ENCODE measurements at places on chromosomes 1 and 21.

- DNase-seq = no peak
These were observed 470.0 kb upstream of the VAMP3 start for GRCh38 chr1:7300893-7301663.

DNA sequence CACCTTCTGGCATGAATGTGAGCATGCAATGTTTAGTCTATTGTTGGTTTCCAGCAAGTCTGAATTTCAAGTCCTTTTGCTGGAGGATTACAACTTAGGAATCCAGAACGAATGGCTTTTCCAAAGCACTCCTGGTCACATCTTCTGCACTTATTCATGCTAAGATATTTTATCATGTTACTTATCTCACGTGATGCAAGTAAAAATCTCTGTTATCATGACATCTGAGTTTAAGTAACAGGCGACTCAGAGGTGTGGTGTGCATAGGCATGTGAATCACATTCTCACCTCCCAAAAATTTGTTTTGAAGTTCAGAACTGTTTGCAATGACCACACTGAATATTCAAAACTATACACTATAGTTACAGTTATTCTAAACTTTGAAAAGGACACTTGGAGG lies 204.8 kb upstream of the FGGY start:
- no peak for DNase-seq

DNA sequence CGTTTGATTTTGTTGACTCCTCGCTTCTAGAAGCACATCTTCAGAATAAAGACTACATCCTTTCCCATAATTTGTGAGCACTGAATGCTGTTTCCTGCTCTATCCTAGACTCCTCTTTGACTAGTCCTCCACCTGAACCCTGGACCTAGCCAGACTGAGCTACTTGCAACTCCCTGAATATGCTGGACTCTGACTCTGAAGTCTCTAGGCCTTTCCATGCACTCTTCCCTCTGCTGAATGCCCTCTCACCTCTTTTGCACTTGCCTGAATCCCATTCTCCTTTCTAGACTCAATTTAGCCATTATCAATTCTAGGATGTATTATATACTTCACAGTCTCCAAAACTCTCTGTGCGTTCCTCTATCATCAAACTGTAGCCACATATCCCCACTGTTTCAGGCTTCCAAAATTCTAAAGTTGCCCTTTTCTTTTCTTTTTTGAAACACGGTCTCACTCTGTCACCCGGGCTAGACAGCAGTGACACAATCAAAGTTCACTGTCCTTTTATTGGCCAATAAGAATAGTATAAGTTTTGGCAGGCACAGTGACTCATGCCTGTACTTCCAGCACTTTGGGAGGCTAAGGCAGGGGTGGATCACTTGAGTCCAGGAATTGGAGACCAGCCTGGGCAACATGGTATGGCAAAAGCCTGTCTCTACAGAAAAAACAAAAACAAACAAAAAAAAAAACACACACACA lies 127.0 kb downstream of the LTN1 start:
- no peak for DNase-seq

DNA sequence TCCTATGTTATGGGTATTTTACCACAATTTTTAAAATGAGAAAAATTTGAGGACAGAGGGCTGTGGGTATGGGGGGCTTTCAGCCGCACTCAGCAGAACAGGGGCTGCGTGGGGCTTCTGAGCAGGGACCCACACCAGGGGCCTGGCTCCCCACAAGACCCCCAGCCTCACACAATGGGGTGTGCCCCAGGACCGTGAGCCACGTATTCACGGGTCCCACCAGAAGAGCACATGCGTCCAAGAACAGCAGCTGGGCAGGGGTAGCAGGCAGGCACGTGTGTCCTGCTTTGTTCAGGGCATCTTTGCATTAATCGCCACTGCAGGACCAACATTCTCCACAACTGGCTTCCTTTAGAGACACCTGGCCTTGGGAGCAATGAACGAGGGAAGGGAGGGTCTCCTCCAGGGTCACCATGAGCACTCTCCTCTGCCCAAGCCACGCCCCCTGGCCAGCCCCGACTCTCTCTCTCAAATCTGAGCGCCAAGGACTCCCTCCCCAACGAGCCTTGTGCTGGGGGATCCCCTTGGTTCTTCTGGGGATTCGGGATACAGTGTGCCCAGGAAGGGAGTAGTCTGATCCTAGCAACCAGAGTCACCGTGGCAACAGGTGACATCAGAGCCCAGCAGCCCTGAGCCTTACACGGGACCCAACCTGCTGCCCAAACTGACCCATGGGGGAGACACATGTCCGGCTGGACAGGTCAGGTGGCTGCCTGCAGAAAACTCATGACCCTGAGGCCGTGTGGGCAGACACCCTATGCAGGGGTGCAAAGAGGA lies 7.4 kb upstream of the ARF1 start:
- no peak for DNase-seq

DNA sequence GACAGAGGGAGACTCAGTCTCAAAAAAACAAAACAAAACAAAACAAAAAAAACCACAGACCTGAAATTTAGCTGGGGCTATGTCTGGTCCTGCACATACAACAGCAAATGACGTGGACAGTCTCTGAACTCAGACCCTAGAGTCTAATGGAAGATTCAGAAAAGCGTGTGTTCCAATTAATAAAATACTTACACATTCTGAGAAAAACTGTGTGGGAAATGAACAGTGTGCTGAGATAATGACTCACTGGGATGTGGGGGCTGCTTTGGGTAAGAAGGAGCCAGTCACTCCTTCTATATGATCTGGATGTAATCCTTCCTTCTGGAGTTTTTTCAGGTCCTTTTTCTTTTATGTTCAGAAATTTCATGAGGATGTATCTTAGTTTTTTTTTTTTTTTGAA lies 29.4 kb downstream of the CLDN14 start:
- DNase-seq = no peak

DNA sequence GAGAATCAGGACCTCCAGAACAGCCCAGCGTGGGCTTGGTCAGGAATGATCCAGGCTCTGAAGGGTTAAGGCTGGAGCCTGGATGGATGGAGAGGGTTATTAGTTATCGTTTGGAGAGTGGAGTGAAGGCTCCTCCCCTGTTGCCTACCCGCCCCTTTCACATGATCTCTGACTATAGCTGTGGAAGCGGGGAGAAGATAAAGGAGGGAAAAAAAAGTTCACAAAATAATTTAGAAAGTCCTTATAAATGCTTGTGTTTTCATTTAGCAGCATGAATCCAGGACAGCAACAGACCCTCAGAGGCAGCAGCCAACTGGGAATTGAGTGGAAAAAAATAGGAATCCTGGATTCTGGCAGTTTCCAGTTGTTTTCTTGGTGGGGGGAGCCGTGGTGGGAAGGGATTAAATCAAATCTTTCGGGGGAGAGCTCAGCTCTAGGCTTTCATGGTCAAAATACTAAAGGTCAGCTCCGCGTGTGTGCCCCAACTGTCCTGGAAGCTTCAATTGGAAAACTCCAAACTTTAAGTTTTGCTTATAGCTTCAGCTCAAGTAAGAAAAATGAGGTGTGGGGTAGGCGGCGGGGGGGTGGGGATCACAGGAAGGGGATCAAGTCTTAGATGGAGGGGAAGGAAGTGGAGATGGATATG lies 595 bp upstream of the DDR2 start:
- no peak for DNase-seq

- no peak for DNase-seq
These were observed 3.8 kb upstream of the ZNF692 start for GRCh38 chr1:248862695-248862997.

GRCh38 chr1:236356141-236356540 lies 37.9 kb upstream of the EDARADD start:
- no peak for DNase-seq

- no peak for DNase-seq
These were observed 48.6 kb downstream of the MIGA1 start for GRCh38 chr1:77828098-77828497.

GRCh38 chr1:71074681-71075080 lies 6.2 kb downstream of the ZRANB2 start:
- DNase-seq = no peak

GRCh38 chr1:96366516-96366915 lies 355.1 kb upstream of the PTBP2 start:
- no peak for DNase-seq

DNA sequence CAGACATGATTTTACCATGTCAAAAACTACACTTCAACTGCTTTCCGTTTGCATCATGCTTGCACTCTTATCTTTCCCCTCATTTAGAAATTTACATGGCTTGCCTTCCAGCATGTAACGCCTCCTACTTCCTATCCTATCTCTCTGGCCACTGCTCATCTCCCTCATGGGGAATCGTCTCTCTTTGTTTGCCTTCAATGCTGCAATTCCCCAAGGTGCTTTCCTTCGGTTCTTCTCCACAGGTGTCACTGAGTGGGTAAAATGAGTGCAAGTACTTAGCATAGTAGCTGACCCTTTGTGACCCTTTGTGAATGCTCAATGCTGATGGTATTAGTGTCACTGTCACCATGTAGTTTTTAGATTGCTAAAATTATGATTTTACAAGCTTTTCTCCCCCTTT lies 63.1 kb downstream of the APP start:
- no peak for DNase-seq

GRCh38 chr1:180188091-180188506 lies 33.4 kb downstream of the QSOX1 start:
- DNase-seq = no peak

GRCh38 chr1:201381130-201381529 lies 3.6 kb upstream of the TNNT2 start:
- DNase-seq = no peak

DNA sequence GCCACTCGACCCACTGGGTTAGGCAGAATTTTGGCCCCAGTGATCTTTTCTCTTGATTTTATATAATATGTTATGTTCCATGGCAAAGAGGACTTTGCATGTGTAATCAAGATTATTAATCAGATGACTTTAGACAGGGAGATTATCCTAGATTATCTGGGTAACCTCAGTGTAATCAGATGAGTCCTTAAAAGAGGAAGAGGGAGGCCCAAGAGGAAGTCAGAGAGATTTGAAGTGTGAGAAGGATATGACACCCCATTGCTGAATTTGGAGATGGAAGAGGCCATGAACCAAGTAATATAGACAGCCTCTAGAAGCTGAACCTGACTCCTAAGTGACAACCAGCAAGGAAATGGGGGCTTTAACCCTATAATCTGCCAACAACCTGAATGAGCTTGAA lies 117.1 kb upstream of the CSF3R start:
- DNase-seq = no peak

DNA sequence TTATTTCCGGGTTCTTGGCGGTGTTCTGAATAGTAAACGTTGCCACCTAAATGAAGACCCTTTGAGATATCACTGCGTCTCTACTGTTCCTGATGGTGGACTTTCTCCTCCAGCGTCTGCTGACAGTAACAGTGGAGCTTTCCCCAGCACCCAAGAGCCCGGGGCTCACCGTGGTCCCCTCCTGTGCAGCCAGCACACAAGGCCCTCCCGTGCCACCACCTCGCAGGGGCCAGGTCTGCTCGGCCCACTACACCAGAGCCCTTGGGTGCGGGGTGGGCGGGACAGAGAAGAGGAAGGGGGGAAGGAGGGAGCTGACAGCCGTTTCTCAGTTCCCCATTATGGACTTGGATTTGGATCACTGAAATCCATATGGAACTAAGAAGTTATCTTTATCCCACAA lies 61.2 kb upstream of the TRAPPC10 start:
- no peak for DNase-seq

- DNase-seq = no peak
These were observed 49.8 kb upstream of the RIPK4 start for GRCh38 chr21:41816583-41817165.

DNA sequence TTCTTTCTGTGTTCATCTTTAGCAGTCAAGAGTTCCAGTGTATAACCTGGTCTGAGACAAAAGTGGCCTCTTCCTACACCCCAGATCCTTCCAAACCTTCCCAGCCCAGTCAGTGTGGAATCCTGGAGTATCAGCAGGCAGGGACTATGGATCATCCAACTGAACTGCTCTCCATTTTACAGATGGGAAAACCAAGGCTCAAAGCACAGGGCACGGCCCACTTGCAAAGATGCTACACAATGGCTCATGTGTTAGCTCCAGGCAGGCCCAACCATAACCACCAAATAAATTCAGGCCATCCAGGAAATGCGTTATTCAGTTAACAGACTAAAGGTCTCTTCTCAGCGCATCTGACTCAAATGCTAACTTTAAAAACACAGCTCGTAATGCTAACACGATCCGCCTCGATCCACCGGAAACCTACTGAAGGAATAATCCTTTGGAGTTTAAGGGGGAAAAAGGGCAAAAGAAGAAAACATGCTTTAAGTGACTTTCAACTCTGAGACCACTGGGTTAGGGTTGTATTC lies 7.1 kb downstream of the GLIS1 start:
- DNase-seq = no peak

DNA sequence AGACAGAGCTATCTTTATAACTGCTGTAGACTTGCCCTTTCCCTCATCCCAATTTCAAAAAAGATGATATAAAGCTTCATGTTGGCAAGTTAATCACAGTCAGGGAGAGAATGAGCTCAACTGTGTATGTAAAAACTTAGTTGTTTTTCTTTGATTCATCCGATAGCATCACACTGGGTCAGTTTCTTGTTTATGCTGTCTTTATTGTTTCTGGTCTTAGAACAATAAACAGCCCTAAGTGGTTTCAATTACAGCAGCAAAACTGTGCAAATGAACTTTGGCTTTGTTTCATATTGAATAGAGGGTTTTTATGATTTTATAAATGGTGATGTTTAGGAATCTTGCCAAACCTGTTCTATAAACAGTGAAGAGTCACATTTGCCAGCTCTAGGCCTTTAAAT lies 423.8 kb upstream of the CXADR start:
- no peak for DNase-seq

DNA sequence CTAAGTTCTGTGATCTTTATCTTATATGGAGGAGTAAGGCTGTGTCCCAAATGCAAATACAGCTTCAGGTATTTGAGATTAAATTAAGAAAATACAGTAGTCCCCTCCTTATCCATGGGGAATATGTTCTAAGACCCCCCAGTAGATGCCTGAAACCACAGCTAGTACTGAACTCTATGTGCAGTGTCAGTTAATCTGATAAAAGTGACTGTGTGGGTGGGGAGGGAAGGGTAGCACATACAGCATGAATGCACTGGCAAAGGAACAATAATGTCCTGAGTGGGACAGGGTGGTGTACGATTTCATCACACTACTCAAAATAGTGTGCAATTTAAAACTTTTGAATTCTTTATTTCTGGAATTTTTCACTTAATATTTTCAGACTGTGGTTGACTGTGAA lies 83.1 kb downstream of the HS2ST1 start:
- DNase-seq = no peak

GRCh38 chr1:66168948-66169671 lies 364.8 kb upstream of the SGIP1 start:
- DNase-seq = no peak

- no peak for DNase-seq
These were observed 127.6 kb upstream of the LMO4 start for GRCh38 chr1:87200875-87201638.

DNA sequence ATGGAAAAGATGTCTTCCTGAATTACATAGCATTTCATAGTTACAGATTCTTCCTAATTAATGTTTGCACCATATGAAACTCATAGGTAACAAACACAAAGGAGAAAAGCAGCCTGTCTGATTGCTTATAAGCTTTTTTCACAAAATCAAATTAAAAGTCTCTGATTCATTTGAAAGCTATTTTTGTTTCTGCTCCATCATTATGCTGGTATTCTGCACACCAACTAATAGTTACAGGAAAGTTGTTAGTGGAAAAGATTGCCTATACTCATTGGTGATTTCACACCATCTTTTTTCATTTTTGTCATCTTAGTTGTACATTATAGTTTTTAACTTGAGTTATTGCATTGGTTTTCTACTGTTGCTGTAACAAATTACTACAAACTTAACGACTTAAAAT lies 70.0 kb downstream of the PRKAA2 start:
- no peak for DNase-seq

Data from cerebellar nuclear complex (tissue), 1 donor.